A549 treated with CpdA at 1 μM for 4 hours (cell line): ENCODE measurements at places on chromosomes 1 and 21. TPM values are rescaled to one million over a fixed set of nuclear protein-coding genes. Genes with fewer than 3 reads are reported as not detected.

LRRC42 gene
- total RNA-seq: 24.6 to 28.1 TPM (median 27.2 TPM) in 5 replicates

ASTN1 gene
- not detected in 5 replicates for total RNA-seq

PAPPA2 gene
- total RNA-seq: 0.01 TPM in 1 of 5 replicates, not detected in the others

PRDM16 gene
- 0.08 to 0.44 TPM (median 0.36 TPM) in 5 replicates for total RNA-seq

C1QA gene
- total RNA-seq: not detected in 5 replicates

PLPPR4 gene
- not detected in 5 replicates for total RNA-seq

ANKRD35 gene
- 0.04 TPM in 1 of 5 replicates, not detected in the others for total RNA-seq

OR2T35 gene
- not detected in 5 replicates for total RNA-seq

CA6 gene
- not detected in 5 replicates for total RNA-seq

THBS3 gene
- total RNA-seq: 7.8 to 10.1 TPM (median 9.5 TPM) in 5 replicates

TACSTD2 gene
- total RNA-seq: not detected in 5 replicates

SERTAD4 gene
- total RNA-seq: 0.63 to 1.2 TPM (median 0.76 TPM) in 5 replicates

SPATA17 gene
- total RNA-seq: 1.8 to 3.2 TPM (median 2.6 TPM) in 5 replicates

SGIP1 gene
- total RNA-seq: not detected in 5 replicates

RNU1-2 gene
- not detected in 5 replicates for total RNA-seq

WNT2B gene
- 0.24 to 0.44 TPM (median 0.27 TPM) in 5 replicates for total RNA-seq

NUP210L gene
- not detected in 5 replicates for total RNA-seq

ANGPTL1 gene
- not detected in 5 replicates for total RNA-seq

SPATA46 gene
- total RNA-seq: not detected in 5 replicates

RAB7B gene
- total RNA-seq: 1.2 to 2.3 TPM (median 1.5 TPM) in 5 replicates

FNBP1L gene
- total RNA-seq: 11.5 to 20.5 TPM (median 15.6 TPM) in 5 replicates

PAQR6 gene
- 2.9 to 5.1 TPM (median 3.0 TPM) in 5 replicates for total RNA-seq

CCDC30 gene
- total RNA-seq: 0.21 to 0.92 TPM (median 0.65 TPM) in 5 replicates

DENND2C gene
- 0.29 to 0.93 TPM (median 0.45 TPM) in 5 replicates for total RNA-seq

KCNA2 gene
- total RNA-seq: 0.01 to 0.05 TPM (median 0.03 TPM) in 3 of 5 replicates, not detected in the others

KCNT2 gene
- 0.03 to 0.05 TPM in 2 of 5 replicates, not detected in the others for total RNA-seq

DCST1 gene
- 0.02 TPM in 1 of 5 replicates, not detected in the others for total RNA-seq

C4BPB gene
- total RNA-seq: 0.92 to 1.4 TPM (median 1.2 TPM) in 5 replicates

FAM72C gene
- total RNA-seq: 5.6 to 7.2 TPM (median 6.4 TPM) in 5 replicates

SPRR2G gene
- not detected in 5 replicates for total RNA-seq

RASSF5 gene
- total RNA-seq: 1.1 to 1.4 TPM (median 1.3 TPM) in 5 replicates

KCNQ4 gene
- 0.14 to 0.39 TPM (median 0.25 TPM) in 5 replicates for total RNA-seq

CD1B gene
- not detected in 5 replicates for total RNA-seq

CASQ2 gene
- total RNA-seq: not detected in 5 replicates

OR2L2 gene
- 0.01 TPM in 1 of 5 replicates, not detected in the others for total RNA-seq

PKLR gene
- not detected in 5 replicates for total RNA-seq

GLIS1 gene
- total RNA-seq: 0.02 to 0.05 TPM in 2 of 5 replicates, not detected in the others

SORT1 gene
- total RNA-seq: 3.4 to 5.0 TPM (median 3.7 TPM) in 5 replicates

ANKRD65 gene
- 0.08 to 0.10 TPM (median 0.09 TPM) in 3 of 5 replicates, not detected in the others for total RNA-seq

CD5L gene
- total RNA-seq: not detected in 5 replicates

GOLT1A gene
- total RNA-seq: 3.5 to 6.8 TPM (median 4.7 TPM) in 5 replicates

TMPRSS3 gene
- 0.09 to 0.52 TPM (median 0.37 TPM) in 4 of 5 replicates, not detected in the other for total RNA-seq

EVA1B gene
- 8.1 to 22.3 TPM (median 18.3 TPM) in 5 replicates for total RNA-seq

CELA3A gene
- total RNA-seq: not detected in 5 replicates

HCN3 gene
- total RNA-seq: 2.9 to 5.8 TPM (median 4.5 TPM) in 5 replicates

FCER1G gene
- 0.18 TPM in 1 of 5 replicates, not detected in the others for total RNA-seq

FAM72B gene
- 6.3 to 8.8 TPM (median 6.8 TPM) in 5 replicates for total RNA-seq

MCOLN2 gene
- 1.7 to 3.2 TPM (median 2.2 TPM) in 5 replicates for total RNA-seq

SAMSN1 gene
- not detected in 5 replicates for total RNA-seq

DNASE2B gene
- not detected in 5 replicates for total RNA-seq

CD2 gene
- not detected in 5 replicates for total RNA-seq

HRNR gene
- 0.01 TPM in 1 of 5 replicates, not detected in the others for total RNA-seq

CREB3L4 gene
- 9.7 to 12.3 TPM (median 10.9 TPM) in 5 replicates for total RNA-seq

KCNJ15 gene
- total RNA-seq: 0.12 to 0.50 TPM (median 0.26 TPM) in 5 replicates

MASP2 gene
- 0.09 to 0.27 TPM (median 0.18 TPM) in 4 of 5 replicates, not detected in the other for total RNA-seq

TMEM59 gene
- 114 to 141 TPM (median 120 TPM) in 5 replicates for total RNA-seq

ESRRG gene
- total RNA-seq: not detected in 5 replicates
